ENCODE measurements at places on chromosomes 12 and 14.

DNA sequence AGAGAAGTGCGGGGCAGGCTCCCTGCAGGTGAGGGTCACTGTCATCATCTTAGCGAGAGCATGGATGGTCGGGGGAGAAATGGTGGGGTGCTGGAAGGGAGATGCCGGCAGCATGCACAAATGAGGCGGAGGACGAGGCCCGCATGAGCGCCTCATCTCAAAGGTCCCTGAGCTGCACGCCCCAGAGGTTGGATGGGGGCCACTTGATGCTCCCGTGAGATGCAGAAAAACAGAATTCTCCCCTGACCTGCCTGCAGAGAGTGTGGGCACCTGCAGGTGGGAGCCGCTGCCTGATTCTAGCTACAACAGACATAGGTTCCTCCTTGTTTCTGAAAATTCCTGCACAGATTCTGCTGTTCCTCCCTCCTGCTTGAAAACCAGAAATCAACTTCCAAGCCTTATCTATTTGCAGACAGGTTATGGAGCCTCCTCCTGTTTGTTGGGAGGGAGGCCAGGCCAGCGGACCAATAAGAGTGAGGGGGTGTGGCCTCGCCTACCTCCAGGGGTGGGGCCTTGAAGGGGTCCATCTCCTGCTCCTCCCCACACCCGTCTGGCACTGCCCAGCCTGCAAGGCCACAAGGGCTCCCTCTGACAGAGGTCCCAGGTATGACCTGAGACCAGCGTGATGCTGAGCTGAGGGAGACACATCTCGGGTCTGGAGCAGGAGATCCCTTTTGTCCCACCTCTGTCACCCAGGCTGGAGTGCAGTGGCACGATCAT is 67.2 kb downstream of the KDM2B start:
- DNase-seq = no peak

- DNase-seq = no peak
Observed at GRCh38 chr12:113473942-113474341, 2.3 kb upstream of the LHX5 start.

GRCh38 chr14:36718216-36718615 is 56.6 kb downstream of the PAX9 start:
- DNase-seq = no peak

- DNase-seq = no peak
Observed at GRCh38 chr14:44339231-44339630, 167.9 kb downstream of the FSCB start.

GRCh38 chr12:41465526-41465925 is 277.4 kb downstream of the PDZRN4 start:
- DNase-seq = no peak

DNA sequence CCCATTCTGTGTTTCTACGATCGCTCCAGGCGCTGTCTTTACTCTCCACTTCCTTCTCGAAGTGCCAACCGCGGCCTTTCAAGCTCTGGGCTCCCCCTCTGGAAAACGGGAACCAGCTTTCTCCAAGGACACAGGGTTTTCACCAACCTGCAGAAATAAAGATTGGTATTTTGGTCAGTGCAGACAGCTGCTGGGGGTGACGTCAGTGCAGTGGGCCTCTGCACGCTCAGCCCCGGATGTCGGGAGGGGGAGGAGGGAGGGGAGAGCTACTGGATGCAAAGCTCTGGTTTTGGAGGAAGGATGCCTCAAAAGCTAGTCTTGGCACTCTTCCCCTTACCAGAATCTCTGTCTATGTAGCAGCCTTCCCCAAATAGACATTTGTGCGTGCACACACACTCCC is 19.9 kb downstream of the HRK start:
- DNase-seq = peak; percentile 72

DNA sequence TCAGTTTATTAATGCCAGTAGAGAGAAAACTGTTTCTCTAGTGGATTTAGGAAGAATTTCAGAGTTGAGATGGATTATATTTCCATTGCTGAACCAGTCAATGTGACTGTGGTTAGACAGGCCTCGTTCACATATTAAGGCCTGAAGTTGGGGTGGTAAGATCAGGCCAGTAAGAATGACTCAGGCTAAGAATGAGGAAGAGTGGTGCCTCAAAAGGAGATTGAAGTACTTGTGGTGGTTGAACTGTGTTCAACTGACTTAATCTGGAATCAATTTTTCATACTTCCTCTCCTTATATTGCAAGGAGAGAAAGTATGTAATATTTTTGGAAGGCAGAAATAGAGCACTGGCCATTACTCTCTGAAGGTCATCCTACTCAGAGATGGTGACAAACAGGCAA is 37.8 kb upstream of the ATF7IP start:
- peak; percentile 9 for DNase-seq

DNA sequence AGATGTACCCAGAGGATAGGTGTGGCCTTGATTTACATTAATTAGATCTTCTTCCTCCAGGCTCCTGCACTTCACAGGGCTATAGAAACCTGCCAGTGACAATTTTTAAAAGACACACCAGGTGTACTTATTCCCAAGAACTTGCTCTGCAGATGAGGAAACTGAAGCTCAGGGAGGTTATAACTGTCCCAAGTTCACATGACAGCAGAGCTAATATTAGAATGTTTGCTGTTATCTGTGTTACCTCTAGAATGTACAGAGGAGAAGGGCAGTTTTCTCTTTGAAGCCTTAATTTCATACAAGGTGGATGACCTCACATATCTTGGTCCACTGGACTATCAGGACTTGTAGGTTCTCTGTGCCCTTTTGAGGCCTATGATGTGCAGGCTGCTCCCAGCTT is 27.7 kb downstream of the RASSF8 start:
- DNase-seq = no peak

DNA sequence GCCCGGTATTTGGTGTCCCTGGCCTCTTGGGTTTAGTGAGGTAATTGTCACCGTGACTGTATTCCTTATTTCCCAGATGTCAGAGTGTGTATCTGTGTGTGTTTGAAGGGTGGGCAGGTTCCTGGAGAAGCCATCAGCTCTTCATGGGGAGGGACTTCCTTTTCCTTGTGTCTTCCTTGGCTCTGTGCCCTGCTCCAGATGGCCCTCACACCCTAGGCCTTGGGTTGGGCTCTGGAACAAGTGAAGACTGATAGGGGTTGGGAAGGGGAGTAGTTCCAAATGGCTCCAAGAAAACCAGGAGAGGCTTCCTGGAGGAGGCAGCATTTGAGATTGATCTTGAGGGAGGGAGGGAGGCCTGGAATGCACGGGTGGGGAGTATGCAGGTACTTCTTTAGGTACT is 43.8 kb upstream of the PRIMA1 start:
- no peak for DNase-seq

GRCh38 chr12:44875417-44875953 is 630 bp downstream of the NELL2 start:
- no peak for DNase-seq

DNA sequence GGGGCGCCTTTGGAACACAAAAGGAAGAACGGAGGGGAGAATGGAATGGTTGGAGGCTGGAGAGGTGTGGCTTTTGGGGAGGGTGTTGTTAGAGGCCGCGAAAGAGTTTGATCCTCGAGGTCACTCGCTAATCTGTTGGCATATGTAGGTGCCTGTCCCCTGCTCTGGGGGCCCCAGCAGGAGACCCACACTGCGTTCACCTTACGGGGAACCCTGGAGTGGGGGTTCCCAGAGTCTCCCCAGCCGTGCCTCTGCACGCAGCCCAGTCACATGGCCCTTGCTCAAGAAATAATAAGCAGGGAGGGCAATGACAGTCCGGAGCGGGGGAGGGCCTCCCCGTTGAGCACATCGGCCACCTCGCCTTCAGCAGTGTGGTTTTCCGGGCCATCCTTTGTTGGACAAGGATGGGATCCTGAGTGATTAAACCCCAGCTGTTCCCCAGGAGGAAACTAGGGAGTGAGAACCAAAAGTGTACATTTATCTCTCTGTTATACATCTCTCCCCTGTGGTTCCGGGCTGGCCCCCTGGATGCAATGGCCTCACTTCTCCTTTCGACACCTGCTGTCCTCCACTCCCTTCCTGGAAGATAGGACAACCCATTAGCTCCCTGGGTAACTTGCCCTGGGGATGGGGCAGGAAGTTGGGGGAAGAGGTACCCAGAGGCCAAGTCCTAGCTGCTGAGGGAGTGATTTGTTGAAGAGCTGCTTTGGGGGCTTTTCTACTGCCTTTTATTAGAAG is 1.3 kb downstream of the PLEKHG3 start:
- no peak for DNase-seq

- no peak for DNase-seq
Observed at GRCh38 chr12:132263451-132264049, 65.8 kb downstream of the GALNT9 start.

DNA sequence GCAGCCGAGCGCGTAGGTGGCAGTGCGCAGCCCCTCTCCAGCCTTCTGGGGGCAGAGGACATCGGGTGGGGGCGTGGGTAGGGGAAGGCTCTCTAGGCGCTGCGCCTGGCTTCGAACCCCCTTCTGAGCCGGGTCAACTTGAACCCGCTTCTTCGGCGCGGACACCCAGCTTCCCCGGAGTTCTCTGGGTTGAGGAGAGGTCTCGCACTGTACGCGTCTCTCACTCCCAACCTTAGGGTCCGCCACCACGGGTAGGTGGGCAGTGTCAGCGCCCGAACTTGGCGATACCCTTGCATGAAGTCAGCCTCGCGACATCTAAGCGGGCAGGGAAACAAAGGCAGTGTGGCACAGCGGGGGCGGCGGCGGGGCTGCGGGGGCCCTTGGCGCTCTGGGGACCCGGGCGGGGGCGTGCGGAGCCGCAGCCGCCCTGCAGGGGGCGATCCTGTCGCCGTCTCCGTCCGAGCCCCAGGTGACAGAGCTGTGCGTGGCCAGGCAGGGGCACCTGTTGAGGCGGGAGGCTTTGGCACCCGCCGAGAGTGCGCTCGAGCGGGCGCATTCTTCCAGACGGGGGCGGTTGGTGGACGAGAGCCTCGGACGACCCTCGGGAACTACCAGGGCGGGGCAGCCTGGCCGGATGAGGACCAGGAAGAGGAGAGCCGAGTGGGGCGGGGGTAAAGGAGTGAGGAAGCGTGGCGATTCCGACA is 1.1 kb downstream of the GALNT16 start:
- no peak for DNase-seq

GRCh38 chr14:103886304-103887169 is 39.2 kb upstream of the PPP1R13B start:
- DNase-seq = no peak
